ENCODE measurements at places on chromosomes 1 and 21. TPM values are rescaled to one million over a fixed set of nuclear protein-coding genes. Genes with fewer than 3 reads are reported as not detected.

- no peak overlapping the region for H3K4me3 ChIP-seq
- no peaks in the 10 kb centered on the region for H3K27me3 ChIP-seq
- no peaks in the 10 kb centered on the region for H3K4me1 ChIP-seq
- H3K36me3 ChIP-seq, result no peaks in the 10 kb centered on the region
Observed at GRCh38 chr1:23013657-23014056, 2.0 kb downstream of the TEX46 start.

DNA sequence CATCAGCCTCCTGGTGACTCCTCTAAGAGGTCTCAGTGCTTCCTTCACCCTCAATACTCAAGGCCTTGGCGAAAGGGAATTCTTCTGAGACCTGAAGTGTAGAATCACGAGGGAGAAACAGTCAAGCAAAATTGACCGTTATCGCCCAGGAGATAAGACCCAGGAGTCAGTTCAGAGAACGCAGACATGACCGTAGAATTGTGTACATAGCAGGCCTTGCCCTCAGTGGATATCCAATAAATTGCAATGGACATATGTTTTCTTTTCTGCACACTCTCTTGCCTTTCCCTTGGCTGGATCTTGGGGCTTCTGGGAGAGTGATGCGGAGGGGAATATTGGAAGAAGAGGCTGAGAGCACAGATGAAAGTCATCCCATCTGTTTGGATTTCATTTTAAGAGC is 15.7 kb upstream of the ETS2 start:
- H3K4me1 ChIP-seq, result no peaks in the 10 kb centered on the region
- H3K4me3 ChIP-seq, result no peak overlapping the region
- H3K27me3 ChIP-seq, result no peaks in the 10 kb centered on the region
- DNase-seq, result no peak
- no peak overlapping the region for H3K27ac ChIP-seq

DNA sequence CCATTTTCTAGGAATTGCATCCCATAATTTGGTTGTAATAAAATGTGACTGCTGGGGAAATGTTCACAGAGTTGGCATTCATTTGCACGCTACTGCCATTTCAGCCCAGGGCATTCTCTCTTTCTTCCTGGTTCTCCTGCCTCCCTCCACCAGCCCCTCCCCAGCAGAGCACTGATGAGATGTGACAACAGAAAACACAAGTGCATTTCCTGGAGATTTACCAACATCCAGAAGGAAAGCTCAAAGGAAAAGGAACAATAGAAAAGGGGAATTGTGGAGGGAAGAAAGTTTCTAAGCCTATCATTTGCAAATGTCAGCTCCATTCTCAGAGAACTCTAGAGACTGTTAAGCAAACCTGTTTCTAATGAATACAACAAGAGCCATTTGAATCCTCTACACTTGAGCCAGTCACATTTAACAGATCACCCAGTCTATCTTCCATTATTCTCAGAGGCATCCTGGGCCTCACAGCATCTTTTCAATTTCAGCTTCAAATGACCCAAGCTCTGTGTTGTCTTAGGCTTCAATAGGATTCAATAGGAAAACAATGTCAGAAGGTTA is 395.6 kb upstream of the PBX1 start:
- H3K27me3 ChIP-seq, result no peaks in the 10 kb centered on the region
- no peak overlapping the region for H3K27ac ChIP-seq
- H3K4me3 ChIP-seq, result no peak overlapping the region
- H3K36me3 ChIP-seq, result no peaks in the 10 kb centered on the region

GRCh38 chr1:206106328-206107167 is 10.6 kb downstream of the AVPR1B start:
- H3K36me3 ChIP-seq, result no peaks in the 10 kb centered on the region
- H3K27ac ChIP-seq, result no peak overlapping the region
- peaks cover 14% of the 10 kb centered on the region for H3K4me1 ChIP-seq
- H3K4me3 ChIP-seq, result no peak overlapping the region
- no peaks in the 10 kb centered on the region for H3K27me3 ChIP-seq
- peak; percentile 85 for DNase-seq

DNA sequence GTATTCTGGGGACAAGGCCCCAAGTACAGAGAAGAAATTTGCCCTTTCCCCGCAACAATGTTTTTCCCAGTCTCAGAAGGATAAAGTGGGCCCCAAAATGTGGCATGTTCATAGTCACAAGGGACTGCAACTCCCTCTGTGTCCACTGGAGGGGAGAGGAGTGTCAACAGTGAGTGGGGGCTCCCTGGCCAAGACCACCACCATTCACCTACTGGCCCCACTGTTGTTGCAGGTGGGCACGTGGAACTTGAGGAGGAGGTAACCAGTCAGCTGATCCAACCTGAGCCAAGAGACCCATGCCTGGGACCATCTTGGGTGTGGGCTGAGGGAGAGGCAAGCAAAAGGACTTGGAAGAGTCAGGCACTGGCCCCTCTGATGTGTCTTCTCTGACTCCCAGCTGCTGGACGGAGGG is 777 bp downstream of the NUDT17 start:
- peak overlapping the region; percentile 60 for H3K27ac ChIP-seq
- H3K4me3 ChIP-seq, result peak overlapping the region; percentile 66
- DNase-seq, result no peak
- peaks cover 65% of the 10 kb centered on the region for H3K36me3 ChIP-seq
- H3K4me1 ChIP-seq, result peaks cover 26% of the 10 kb centered on the region

The GCLM gene
- total RNA-seq, result 16.7 TPM

DNA sequence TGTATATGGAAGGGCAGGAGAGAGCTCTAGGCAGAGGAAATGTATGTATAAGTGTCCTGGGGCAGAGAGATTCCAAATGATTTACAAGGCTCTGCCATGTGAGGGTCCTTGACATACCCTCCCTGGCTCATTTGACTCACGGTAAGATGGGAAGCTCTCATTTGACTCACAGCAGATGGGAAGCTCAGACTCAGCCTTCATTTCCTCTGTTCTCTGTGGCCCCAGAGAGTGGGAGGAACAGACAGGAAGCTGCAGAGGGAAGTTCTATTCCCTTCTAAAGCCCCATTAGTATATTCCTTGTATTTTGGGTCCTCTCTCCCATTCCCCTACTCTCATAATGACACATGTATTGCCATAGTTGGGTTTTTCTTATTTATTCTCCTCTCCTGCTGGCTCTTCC is 44.9 kb downstream of the FOXD2 start:
- peaks cover 7% of the 10 kb centered on the region for H3K4me1 ChIP-seq
- no peak overlapping the region for H3K27ac ChIP-seq
- peaks cover 6% of the 10 kb centered on the region for H3K27me3 ChIP-seq
- no peak overlapping the region for H3K4me3 ChIP-seq
- no peak for DNase-seq

DNA sequence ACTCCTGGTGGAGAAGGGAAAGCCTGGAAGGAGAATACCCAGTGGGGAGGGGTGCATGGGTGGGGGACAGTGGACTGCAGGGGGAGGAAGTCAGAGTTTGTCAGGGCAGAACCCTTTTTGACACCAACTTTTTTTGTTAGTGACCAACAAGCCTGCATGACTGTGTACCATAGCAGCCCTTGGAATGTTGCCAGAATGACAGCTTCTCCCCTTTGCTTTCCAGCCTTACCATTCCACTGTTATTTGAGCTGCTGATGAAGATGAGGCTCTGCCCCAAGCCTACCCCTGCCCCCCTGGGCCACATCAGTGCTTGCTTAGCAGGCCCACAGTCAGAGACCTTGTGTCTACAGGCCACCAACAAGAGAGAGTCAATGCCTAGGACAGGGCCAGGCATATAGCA is 341.2 kb downstream of the HHAT start:
- no peaks in the 10 kb centered on the region for H3K27me3 ChIP-seq
- no peak overlapping the region for H3K27ac ChIP-seq
- H3K4me3 ChIP-seq, result no peak overlapping the region
- H3K4me1 ChIP-seq, result no peaks in the 10 kb centered on the region
- DNase-seq, result no peak

DNA sequence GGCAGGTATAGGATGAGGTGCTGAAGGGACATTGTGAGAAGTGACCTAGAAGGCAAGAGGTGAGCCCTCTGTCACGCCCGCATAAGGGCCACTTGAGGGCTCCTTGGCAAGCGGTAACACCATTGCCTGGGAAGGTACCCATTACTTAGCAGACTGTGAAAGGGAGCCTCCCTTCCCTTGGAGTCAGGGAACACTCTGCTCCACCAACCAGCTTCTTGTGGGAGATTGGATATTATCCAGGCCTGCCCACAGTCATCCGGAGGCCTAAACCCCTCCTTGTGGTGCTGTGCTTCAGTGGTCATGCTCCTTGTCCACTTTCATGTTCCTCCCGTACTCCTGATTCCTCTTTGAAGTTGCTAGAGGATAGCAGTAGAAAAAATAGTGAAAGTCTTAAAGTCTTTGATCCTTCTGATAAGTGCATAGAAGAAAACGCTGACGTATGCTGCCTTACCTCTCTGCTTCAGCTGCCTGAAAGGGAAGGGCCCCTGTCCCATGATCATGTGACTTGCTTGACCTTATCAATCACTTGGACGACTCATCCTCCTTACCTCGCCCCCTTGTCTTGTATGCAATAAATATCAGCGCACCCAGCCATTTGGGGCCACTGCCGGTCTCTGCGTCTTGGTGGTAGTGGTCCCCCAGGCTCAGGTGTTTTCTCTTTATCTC is 16.0 kb downstream of the RBBP4 start:
- H3K36me3 ChIP-seq, result peaks cover 99% of the 10 kb centered on the region
- no peaks in the 10 kb centered on the region for H3K27me3 ChIP-seq
- no peak overlapping the region for H3K27ac ChIP-seq
- no peak overlapping the region for H3K4me3 ChIP-seq
- H3K4me1 ChIP-seq, result peaks cover 6% of the 10 kb centered on the region

The APCS gene
- not detected for total RNA-seq

The FCGR2B gene
- total RNA-seq, result 31.9 TPM

DNA sequence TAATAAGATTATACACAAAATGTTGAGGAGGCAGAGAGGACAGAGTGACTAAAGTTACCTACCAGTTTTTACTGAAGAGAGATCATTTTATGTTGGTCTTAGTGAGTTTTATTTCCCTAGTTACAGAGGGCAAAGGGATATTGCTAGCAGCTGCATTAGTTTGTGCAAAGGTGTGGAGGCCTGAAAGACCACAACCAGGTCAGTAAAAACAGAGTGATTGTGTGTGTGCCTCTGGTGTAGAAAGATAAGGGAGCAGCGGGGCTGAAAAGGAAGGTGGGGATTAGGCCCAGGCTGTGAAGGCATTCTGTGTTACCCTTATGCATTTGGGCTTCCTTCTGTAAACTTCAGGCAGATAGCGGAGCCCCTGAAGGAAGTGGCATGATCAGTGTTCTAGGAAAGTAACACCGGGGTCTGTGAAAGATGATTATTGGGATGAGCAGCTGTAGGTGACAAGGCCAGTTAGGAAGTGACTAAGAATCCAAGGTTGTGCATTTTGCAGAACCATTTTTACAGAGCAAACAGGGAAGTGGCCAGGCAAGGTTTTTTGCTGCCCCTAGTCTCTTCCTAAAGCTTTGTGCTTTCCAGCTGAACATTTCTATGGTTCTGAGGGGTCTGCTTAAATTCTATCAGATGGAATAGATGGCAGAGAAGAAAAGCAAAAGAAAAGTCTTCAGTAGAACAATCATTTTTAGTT is 3.7 kb downstream of the GADD45A start:
- H3K36me3 ChIP-seq, result peaks cover 26% of the 10 kb centered on the region
- H3K27me3 ChIP-seq, result no peaks in the 10 kb centered on the region
- no peak overlapping the region for H3K4me3 ChIP-seq
- DNase-seq, result no peak
- H3K4me1 ChIP-seq, result peaks cover 16% of the 10 kb centered on the region

The LCE2A gene
- total RNA-seq, result not detected

The SPRR5 gene
- total RNA-seq, result not detected

The INKA2 gene
- total RNA-seq, result 14.7 TPM

- peaks cover 42% of the 10 kb centered on the region for H3K4me1 ChIP-seq
- H3K27me3 ChIP-seq, result no peaks in the 10 kb centered on the region
- H3K27ac ChIP-seq, result peak within 1 kb of the TSS; percentile 80
Observed at GRCh38 chr1:37556712-37557196, at the start of gene DNALI1. TSS of gene DNALI1 (plus strand) at chr1:37556940. CDS start at chr1:37556995, 55 bp downstream.

DNA sequence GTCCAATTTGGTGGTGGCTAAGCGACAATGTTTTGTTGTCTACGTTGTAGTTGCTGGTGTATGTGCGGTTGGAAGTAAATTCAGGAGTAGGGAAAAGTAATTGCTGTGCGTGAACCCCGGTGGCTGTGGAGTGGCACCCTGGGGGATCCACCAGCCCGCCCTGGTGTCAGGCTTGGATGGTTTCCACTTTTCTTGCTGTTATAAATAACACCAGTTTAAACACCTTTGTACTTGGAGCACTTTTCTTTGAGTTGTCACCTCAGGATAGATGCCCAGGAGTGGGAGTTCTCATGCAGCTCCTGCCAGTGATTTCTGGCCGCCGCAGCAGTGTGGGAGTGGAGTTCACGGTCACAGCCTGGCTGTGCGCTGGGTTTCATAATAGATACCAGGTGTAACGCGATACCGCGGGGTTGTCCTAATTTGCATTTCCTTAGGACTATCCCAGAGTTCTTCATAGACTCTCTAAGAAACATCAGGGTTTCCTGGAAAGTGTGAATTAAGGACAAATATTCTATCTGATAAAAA is 12.8 kb upstream of the TMEM200B start:
- H3K27me3 ChIP-seq, result no peaks in the 10 kb centered on the region
- H3K4me1 ChIP-seq, result peaks cover 8% of the 10 kb centered on the region
- no peak overlapping the region for H3K4me3 ChIP-seq

The C1QC gene
- total RNA-seq, result 800 TPM

- no peaks in the 10 kb centered on the region for H3K36me3 ChIP-seq
- no peak overlapping the region for H3K4me3 ChIP-seq
- no peak for DNase-seq
Observed at GRCh38 chr1:39927538-39927937, 25.8 kb upstream of the MYCL start.

GRCh38 chr1:24540906-24541710 is 14.8 kb upstream of the NCMAP start:
- no peaks in the 10 kb centered on the region for H3K27me3 ChIP-seq
- H3K36me3 ChIP-seq, result no peaks in the 10 kb centered on the region
- no peak for DNase-seq
- peak overlapping the region; percentile 34 for H3K27ac ChIP-seq

The ARMH1 gene
- 14.5 TPM for total RNA-seq

DNA sequence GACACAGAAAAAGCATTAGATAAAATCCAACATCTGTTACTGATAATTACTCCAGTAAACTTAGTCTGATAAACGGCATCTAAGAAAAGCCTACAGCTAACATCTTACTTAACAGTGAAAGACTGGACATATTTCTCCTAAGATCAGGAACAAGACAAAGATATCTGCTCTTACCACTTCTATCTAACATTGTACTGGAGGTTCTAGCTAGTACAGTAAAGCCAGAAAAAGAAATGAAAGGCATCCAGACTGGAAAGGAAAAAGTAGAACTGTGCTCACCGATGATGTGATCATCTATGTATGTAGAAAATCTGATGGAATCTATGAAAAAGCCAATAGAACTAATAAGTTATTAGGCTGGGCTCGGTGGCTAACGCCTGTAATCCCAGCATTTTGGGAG is 21.7 kb downstream of the NEXN start:
- DNase-seq, result no peak
- H3K27me3 ChIP-seq, result no peaks in the 10 kb centered on the region
- no peaks in the 10 kb centered on the region for H3K4me1 ChIP-seq
- H3K36me3 ChIP-seq, result no peaks in the 10 kb centered on the region
- H3K27ac ChIP-seq, result no peak overlapping the region
- no peak overlapping the region for H3K4me3 ChIP-seq

- no peak for DNase-seq
- no peaks in the 10 kb centered on the region for H3K36me3 ChIP-seq
- H3K4me3 ChIP-seq, result no peak overlapping the region
- no peaks in the 10 kb centered on the region for H3K27me3 ChIP-seq
- no peaks in the 10 kb centered on the region for H3K4me1 ChIP-seq
Observed at GRCh38 chr1:185376840-185377635, 60.0 kb upstream of the IVNS1ABP start.

The TNNI3K gene
- 1.1 TPM for total RNA-seq

The CELA3B gene
- total RNA-seq, result not detected

The TRIM17 gene
- 2.6 TPM for total RNA-seq

The KRTAP12-2 gene
- not detected for total RNA-seq

Data from lower lobe of right lung (tissue), 2 donors.